ENCODE measurements at places on chromosomes 7 and 10.

DNA sequence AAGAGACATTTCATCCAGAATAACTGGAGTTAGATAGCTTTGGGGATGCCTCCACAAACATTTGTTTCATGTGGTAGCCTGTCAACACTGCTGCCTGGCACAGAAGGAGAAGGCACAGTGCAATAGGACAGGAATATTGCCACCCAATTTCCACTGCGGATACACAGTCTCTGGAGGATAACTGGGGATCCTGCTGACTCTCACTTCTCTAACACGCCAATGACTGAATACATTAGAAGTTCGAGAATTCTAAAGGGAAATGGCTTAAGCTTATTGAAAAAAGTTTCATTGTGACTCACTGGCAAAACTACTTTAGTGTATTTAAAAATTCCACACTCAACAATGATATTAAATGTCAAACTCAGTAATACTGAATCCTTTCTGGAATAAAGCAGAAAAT is 12.9 kb downstream of the ARL3 start:
- no peak for DNase-seq
- peaks cover 8% of the 10 kb centered on the region for H3K36me3 ChIP-seq
- no peak overlapping the region for H3K4me3 ChIP-seq
- H3K27me3 ChIP-seq: no peaks in the 10 kb centered on the region
- no peak overlapping the region for H3K27ac ChIP-seq

DNA sequence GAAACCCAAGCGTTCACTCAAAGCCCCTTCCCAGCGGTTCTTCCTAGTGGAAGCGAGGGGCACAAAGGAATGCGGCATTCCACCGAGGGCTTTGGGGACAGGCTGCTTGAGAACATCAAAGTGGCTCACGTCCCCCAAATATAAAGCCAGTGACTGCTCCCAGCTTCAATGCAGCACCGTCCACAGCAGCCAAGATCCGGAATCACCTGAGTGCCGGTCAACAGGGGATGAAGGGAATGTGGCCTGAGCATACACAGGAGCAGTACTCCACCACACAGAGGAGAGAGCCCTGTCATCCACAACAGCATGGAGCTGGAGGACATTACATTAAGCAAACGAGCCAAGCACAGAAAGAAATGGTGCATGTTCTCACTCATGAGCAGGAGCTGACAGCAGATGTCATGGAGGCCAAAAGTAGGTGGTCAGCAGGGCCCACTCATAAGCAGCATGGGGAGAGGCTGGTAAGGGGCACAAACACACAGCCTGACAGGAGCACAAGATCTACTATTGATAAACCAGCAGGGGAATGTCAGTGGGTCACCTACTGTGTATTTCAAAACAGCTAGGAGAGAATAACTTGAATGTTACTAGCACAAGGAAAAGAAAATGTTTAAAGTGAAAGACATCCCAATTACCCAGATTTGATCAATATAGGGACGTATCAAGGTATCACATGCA is 79.5 kb downstream of the DIP2C start:
- H3K27me3 ChIP-seq: no peaks in the 10 kb centered on the region
- DNase-seq: no peak
- peak overlapping the region; percentile 24 for H3K27ac ChIP-seq
- peaks cover 33% of the 10 kb centered on the region for H3K4me1 ChIP-seq
- H3K36me3 ChIP-seq: no peaks in the 10 kb centered on the region

GRCh38 chr7:87193912-87194311 is 25.6 kb downstream of the TMEM243 start:
- no peaks in the 10 kb centered on the region for H3K27me3 ChIP-seq
- DNase-seq: no peak
- no peak overlapping the region for H3K4me3 ChIP-seq
- H3K27ac ChIP-seq: no peak overlapping the region

GRCh38 chr7:15461576-15461975 is 100.2 kb downstream of the AGMO start:
- H3K36me3 ChIP-seq: no peaks in the 10 kb centered on the region
- H3K4me1 ChIP-seq: no peaks in the 10 kb centered on the region
- no peak overlapping the region for H3K27ac ChIP-seq
- H3K27me3 ChIP-seq: no peaks in the 10 kb centered on the region
- no peak for DNase-seq

- no peaks in the 10 kb centered on the region for H3K4me1 ChIP-seq
- DNase-seq: no peak
- no peak overlapping the region for H3K4me3 ChIP-seq
Measured at GRCh38 chr10:122571892-122572291, 11.3 kb downstream of the DMBT1 start.

DNA sequence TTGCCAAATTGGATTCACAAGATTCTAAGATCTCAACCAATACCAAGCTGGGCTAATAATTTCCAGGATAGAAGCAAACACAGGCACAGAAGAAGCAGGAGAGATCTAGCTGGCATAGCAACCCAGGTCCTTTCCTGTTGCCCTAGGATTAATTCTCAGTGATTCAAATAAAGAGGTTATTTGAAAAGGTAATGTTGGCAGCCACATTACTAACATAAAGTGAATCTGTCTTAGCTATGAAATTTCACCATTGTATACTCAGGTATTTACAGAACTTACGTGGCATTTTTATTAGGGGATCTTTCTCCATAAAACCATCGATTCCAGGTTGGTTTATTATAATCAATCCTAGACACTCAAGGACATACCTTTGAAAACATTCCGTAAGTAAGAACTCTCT is 379.3 kb upstream of the POM121L12 start:
- no peak overlapping the region for H3K4me3 ChIP-seq
- H3K27ac ChIP-seq: no peak overlapping the region
- H3K4me1 ChIP-seq: no peaks in the 10 kb centered on the region
- H3K36me3 ChIP-seq: no peaks in the 10 kb centered on the region
- no peak for DNase-seq
